ENCODE measurements at places on chromosomes 16 and 17.
A peak's percentile ranks its signal among the peaks of the same experiment; 100 is the strongest.

DNA sequence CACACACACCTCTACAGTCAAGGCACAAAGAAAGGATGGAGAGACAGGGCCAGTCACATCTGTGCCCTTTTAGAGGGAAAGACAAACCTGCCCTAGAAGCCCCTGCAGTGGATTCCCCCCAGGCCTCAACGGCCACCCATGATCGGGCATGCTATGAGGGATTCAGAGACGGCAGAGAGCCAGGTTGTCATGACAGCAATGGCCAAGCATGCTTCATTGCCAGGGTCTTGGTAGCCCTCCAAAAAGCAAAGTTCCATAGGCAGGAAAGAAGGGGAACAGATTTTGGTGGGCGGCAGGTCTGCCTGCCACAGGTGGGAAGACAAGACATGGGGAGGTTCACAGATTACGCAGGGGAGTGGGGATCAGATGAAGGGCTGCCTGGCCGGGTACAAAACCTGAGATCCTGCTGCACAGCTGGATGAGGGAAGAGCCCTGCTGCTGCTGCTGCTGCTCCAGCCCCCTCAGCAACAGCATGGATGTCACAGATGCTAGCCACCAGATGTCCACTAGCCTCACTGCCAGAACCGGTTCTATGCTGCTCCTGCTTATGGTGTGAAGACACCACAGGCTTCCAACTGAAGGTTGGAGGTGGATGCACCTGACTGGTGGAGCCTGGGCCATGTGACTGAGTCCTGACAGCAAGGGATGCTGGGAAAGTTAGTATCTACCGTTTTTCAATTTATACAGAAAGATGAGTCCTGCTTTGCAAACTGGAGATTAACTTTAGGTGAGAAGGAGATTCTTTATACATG lies 17.8 kb downstream of the ACTG1 start:
- no peak for DNase-seq

GRCh38 chr16:14339694-14340093 lies 268.6 kb downstream of the MRTFB start:
- no peak for DNase-seq

DNA sequence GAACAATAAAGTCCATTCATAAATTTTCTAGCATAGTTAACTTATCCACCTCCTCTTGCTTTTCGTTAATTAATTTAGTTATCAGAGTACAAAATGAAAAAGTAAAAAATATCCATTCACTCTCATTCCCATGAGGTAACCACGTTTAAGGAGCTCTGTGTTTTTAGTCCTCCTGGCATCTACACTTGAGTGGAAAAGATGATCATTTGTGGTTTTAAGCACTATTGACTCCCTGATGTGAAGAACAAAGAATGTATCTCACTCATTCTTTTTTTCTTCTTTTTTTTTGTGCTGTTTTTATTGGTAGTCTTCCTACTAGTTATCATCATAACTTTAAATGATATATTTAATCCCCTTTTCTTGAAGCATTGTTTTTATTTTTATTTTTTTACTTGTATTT lies 26.1 kb downstream of the QPRT start:
- DNase-seq, result no peak

- no peak for DNase-seq
Observed at GRCh38 chr16:2016407-2016922, 3.1 kb upstream of the NPW start.

- no peak for DNase-seq
Observed at GRCh38 chr16:86018487-86018886, 119.5 kb downstream of the IRF8 start.

GRCh38 chr16:90077757-90078578 lies 837 bp upstream of the PRDM7 start:
- peak; percentile 50 for DNase-seq

DNA sequence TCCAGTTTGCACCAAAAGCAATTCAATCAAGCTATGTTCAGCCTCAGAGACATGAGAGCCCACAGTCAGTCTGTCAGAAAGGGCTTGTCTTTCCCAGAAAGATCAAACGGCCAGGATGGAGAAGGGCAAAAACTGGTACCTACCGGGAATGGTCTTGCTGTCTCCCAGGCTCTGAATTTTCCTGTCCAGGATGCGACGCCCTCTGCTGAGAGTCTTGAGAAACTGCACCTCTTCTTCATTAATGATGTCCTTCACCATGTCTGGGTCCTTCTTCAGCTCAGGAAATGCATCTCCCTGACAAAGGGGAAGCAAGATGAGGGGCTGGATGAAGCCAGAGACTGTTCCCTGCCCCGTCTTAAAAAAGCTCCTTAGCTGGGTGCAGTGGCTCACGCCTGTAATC lies 15.8 kb upstream of the EXOSC6 start:
- DNase-seq, result no peak

- DNase-seq, result peak; percentile 80
Observed at GRCh38 chr17:7241783-7242716, at the start of gene GABARAP. GABARAP (minus strand) TSS chr17:7242449; CDS start chr17:7242330, 119 bp downstream.

DNA sequence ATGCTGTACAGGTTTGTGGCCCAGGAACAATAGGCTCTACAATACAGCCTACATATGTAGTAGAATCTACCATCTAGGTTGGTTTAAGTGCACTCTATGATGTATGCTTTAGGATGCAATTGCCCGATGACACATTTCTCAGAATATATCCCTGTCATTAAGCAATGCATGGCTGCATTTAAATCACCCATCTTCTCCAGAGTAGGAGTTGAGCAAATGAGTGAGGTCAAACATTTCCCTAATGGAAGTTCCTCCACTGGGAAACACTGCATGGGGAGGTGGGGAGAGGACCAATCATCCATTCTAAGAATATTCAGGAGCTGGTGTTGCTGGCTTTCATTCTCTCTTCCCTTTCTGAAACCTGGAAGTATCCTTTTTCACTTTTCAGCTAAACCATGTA lies 2.0 kb upstream of the PCTP start:
- no peak for DNase-seq

GRCh38 chr17:79461041-79461440 lies 149.8 kb downstream of the RBFOX3 start:
- DNase-seq, result peak; percentile 22

DNA sequence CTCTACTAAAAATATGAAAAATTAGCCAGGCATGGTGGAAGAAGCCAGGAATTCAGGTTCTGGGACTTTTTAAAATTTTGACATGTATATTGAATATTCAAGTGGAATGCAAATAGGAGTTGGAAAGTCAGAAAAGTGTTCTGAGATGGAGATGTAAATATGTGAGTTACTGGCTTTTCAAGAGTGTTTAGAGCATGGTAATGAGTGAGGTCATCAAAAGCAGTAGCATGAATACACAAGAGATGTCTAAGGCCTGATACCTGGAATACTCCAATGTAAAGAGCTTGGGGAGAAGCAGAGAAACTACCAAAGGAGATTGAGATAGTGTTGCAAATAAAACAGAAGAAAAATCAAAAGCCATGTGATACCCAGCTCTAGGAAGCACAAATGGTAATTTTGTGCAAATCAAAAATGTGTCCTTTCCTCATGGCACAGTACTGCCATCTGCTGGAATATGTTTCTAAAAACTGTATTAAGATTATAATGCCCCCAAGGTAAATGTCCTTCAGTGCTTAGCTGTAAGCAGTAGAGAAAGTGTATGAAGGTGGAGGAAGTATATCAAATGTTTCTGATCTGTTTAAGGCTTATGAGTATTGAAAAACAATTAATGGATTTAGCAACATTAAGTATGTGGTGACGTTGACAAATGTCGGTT lies 908.4 kb downstream of the KCNJ18 start:
- DNase-seq, result peak; percentile 22

GRCh38 chr17:2705263-2705662 lies 6.3 kb downstream of the CLUH start:
- no peak for DNase-seq

DNA sequence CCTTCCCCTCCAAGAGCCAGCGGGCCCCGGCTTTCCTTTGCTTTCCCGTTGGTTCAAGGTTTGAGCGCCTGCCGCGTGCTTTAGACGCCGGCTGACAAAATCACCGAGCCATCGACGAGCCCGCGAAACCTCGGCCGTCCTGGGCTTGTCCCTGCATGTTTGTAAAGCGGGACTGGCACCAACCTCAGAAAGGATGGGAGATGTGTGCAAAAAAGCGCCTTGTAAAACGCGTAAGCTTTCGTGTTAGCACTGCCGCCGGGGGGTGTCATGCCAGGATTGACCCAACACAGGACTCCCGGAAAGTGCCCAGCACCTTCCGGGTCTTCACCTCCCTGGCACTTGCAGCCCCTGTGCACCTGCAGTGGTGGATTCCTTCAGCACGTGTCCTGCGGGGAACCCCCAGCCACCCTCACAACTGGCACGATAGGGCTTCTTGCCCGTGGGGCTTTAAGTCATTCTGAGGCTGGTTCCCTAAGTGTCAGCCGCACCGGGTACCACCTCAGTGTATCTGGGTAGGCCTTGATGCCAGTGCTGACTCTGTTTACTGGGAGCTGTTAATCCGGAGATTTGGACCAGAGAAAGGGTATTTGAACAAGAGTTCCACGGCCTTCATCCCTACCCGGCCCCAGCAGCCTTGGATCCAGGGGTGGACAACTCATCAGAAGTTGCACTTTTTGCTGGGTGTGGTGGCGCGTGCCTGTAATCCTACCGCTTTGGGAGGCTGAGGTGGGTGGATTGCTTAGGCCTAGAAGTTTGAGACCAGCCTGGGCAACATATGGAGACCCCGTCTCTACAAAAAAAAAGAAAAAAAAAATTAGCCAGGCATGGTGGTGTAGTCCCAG lies 817 bp downstream of the NDUFAF8 start:
- DNase-seq, result no peak

GRCh38 chr16:82156761-82157533 lies 13.1 kb downstream of the MPHOSPH6 start:
- DNase-seq, result no peak

All from SW480 (cell line).